ENCODE measurements at places on chromosomes 12 and 14.

DNA sequence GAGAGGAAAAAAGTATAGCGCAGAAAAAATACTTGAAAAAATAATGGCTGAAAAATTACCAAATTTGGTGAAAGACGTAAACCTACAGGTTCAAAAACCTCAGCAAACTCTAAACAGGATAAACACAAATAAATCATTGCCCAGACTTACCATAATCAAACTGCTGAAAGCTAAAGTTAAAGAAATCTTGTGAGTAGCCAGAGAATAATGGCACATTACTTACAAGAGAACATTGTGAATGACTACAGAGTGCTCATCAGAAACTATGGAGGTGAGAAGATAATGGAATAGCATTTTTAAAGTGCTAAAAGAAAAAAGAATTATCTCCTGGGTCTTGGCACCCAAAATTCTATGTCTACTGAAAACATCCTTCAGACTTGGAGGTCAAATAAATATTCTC, 36.0 kb downstream of the ATF1 start:
- DNase-seq = no peak

- no peak for DNase-seq
Observed at GRCh38 chr14:95722525-95723190, 8.7 kb upstream of the TCL1A start.

- DNase-seq = no peak
Observed at GRCh38 chr14:65413739-65414045, 1.2 kb downstream of the FUT8 start.

DNA sequence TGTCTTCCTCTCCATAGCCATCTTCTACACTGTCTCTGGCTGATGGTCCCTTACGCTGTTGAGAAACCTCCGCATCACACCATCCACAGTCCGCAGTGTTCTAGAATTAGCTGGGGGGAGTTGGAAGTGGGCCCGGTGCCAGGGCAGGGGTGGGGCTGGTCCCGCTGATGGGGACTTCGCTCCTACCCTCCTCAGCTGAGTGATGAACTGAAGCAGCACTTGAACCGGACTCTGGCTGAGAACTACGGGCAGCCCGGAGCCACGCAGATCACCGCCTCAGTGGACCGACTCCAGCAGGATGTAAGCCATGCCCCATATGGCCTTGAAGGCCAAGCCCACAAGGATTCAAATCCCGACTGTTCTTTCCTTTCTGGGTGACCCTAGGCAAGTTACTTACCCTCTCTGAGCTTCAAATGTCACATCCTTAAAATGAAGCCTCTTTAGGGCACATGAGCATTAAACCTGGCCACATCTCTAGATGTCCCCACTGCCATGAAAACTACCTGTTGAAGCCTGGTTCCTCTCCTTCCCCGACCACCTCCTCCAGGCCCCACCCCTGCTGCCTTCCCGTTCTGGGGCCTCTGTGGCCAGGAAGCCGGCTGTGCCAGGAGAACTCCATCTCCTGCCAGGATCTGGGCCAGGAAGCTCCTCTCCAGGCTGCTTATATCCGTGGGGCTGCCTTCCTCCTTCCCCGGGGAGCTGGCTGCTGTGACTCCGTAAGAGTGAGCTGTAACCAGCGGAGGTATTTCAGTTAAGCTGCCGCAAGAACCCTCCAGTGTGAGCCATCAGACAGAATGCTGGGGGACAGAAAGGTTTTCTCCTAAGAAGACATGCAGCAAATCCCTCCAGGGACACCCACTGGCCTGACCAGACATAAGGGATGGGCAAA, 53.1 kb downstream of the TSPAN11 start:
- no peak for DNase-seq

DNA sequence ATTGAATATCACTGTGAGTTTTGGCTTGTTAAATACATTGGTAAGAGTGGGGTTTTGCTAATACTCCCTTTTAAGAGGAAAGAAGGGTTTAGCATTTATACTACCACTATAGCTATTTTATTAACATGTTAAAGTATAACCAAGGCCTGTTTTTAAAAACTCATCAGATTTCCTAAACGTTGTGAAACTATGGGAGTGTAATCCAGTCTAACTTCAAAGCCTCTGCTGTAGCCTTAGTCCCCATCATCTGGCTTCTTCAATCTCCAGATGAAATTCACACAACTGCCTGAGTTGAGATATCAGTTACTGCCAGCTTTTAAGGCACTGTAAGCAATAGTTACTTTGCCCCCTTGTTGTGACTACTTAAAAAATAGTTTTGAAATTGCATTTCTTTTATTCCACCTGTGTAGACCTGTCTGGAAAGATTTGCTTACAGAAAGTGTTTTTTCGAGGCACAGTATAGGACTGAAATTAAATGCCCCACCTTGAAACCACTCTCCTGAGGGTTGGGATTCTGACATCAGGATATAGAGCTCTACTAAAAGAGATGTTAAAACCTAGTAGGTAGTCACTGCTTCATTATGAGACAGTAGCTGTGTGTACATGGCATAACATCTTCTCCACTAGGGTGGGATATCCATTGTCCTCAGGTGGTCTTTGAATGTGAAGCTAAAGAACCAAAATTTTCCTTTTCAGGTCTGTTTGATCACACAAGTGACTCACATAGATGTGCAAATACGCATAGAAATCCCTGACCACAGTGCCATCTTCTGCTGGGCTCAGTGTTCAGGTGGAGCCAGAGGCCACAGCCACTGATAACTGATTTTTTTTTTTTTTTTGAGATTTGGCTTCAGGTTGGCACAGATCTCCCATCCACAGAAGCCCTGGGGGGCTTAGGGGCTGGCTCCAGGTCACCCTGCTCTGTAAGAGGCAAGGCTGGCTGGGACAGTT, 125.5 kb downstream of the DAAM1 start:
- no peak for DNase-seq

- no peak for DNase-seq
Observed at GRCh38 chr12:23431006-23431405, 518.5 kb downstream of the SOX5 start.

DNA sequence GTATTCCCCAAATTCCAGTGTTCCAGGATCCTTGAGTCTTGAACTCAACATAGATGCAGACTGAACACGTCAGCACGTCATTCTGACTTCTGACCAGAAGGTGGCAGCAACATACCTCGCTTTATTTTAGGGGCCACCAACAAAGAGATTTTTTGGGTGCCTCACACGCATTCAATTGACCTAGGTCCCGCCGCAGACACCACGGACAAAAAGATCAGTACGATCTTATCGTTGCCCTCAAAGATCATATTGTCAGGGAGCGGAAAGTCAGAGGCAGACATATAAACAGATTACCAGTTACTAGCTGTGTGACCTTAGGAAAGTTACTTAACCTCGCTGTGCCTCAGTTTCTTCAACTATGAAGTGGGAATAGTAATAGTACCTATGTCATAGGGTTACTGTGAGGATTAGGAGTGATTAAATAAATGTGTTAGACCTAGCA, 6.5 kb upstream of the PRPH start:
- DNase-seq = peak; percentile 39

DNA sequence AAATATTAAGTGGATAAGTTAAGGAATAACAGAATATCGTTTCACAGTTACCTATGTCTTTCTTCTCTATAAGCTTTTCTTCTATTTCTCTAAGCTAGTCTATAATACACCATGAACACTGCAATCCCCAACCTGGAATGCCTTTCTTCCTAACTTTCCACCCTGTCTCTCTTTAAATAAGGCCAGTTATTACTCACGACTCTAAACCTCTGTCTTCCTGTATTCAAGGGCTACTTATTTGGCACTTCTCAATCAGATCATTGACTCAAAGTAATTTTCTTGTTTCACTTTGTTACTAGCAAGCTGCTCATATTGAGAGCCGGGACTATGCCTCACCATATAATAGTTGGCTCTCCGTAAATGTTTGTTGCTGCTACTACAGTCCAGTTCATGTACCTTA, 13.5 kb downstream of the FERMT2 start:
- DNase-seq = no peak

DNA sequence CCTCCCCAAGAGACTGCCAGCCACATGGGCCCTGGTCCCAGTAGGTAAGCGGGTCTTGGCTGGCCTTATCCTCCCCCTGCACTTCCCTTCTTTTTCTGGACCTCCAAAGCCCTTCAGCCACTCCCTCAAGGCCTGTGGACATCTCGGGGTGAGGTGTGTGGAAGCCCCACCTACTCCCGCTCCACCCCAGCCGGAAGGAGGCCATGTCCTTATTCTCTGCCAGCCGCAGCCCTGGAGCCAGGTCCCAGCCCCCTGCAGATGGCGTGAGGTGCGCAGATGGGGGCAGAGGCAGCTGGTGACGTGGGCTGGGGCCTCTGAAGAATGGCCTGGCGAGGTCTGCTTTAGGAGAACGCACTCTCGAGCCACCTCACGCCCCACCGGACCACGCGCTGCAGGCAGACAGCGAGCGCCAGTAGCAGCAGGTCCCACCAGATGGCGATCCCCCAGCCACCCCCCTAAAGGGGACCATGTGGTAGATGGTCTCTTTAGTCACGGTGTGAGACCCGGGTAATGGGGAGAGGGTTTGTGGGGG, 167.1 kb downstream of the TSPAN9 start:
- no peak for DNase-seq

- DNase-seq = no peak
Observed at GRCh38 chr12:89345830-89346740, 6.2 kb downstream of the DUSP6 start.

DNA sequence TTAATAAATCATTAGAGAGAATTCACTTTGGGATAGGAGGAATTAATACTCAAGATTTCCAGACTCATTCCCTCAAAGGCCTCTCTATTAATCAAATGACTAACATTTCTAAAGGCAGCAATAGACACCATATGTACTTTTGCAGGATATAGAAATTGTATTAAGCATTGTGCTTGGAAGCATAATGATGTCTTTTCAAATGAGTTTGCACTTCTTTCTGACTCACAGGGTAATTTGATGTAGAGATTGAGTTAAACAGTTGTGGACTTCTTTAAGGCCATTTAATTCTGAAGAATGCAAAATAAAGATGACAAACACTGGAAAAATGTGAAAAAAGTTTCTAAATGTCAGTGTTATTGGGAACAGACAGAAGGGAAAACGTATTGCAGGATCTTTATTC, 63.4 kb upstream of the CSRP2 start:
- no peak for DNase-seq

DNA sequence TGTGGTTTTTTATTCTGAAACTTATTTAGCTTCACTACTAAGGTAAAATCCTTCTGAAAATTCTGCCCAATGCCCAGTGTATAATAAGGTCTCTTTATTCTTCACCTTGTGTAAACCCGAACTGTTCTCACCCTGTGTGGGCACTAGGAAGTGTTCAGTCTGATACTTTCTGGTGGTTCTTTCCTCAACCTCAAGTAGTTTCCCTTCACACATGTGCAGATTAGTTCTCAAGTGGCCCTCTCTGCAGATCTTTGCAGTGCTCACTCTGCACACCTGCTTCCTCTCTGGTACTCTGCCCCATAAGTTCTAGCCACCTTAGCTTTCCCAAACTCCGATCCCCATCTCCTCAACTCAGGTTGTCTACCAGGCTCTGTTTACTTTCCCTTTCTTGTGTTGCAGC, 61.6 kb downstream of the RAD51B start:
- DNase-seq = no peak

GRCh38 chr12:110590806-110591326, 7.7 kb upstream of the PPTC7 start:
- no peak for DNase-seq

- DNase-seq = no peak
Observed at GRCh38 chr14:104219731-104220214, 81.4 kb downstream of the KIF26A start.

GRCh38 chr12:2813214-2814185, 1.0 kb downstream of the ITFG2 start:
- DNase-seq = no peak

DNA sequence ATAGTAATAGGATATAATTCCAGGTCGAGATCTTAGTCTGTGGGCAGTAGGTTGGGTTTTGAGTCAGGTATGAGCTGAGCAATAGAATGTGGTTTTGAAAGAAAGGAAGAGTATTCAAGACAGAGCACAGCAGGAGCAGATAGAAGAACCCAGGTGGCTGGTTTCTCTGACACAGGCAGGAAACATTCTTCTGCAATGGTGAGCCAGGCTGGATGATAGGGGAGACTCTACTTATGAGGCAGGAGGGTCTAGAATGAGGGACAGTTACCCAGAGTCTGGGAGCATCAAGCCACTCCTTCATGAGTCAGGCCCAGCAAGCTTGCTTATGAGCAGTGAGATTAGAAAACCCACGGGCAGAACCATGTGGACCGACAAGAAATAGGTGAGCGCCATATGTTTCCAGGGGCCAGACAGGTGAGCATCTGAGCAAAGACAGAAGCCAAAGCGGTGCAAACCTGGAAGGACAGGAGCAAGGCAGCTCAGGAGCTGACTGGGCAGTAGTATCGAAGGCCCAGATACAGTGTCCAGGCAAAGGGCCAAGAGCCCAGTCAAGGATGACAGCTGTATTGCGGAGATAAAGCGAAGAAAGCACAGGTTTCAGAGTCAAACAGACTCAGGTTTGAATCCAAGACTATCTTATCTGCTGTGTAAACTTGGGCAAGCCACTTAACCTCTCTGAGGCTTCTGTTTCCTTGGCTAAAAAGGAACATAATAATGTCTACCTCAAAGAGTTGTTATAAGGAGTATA, 22.5 kb upstream of the PCNX1 start:
- DNase-seq = no peak

DNA sequence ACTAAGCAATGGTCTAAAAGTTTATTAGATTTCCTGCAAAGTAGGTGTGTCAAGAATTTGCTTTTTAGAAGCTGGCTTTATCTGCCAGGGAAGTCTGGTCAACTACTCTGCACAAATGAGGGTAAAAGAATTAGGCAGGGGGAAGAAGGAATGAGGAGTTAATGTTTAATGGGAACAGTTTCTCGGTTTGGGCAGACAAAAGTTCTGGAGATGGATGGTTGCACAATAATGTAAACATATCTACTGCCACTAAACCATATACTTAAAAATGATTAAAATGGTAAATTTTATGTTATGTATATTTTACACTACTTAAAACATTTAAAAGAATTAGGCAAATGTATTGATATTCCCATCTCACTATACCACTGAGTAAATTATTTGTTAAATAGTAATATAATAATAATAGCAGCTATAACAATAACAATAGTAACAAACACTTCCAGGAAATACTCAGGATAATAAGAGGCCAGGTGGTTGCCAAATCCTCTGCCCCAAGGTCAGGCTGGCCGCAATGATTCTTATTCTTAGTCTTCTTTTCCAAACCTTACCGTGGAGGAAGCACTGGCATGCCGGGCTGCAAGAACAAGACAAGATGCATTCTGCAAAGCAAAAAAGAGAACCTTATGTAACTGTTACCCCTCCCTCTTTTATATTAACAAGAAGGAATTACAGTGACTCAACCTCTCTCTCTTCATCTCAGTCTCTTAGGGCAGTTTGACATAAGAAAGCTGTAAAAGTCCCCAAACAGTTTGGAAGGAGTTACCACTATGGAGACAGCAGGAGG, 13.9 kb downstream of the CS start:
- DNase-seq = no peak

DNA sequence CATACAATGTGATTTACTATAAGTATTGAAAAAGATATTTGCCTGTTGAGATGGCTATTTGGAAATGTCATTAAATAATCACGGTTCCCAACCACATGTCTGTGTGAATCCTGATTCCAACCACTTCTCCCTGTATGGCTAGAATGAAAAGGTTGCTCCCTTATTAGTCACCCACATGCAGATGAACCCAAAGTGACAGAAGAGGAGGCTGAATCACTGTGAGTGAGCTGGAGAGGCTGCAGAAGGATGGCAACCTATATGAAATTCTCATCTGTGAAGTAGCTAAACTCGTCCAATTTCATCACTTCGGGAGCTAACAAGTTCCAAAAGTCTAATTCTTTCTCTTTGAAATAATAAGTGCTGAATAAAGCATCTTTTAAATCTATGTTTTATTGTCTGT, 300.5 kb downstream of the PRKD1 start:
- no peak for DNase-seq

GRCh38 chr14:88914956-88915355, 90.5 kb downstream of the TTC8 start:
- no peak for DNase-seq

Data from stimulated activated CD8-positive, alpha-beta memory T cell treated with anti-CD3 and anti-CD28 coated beads, Interleukin-4, amount 100 ng/mL, for 1 hour (primary cell).